PC-3 (cell line): ENCODE measurements at places on chromosomes 1 and 21.

- peak; percentile 59 for DNase-seq
Observed at GRCh38 chr21:29376556-29376955, 77.8 kb downstream of the BACH1 start.

GRCh38 chr21:46532080-46532479 lies 72.8 kb downstream of the S100B start:
- DNase-seq = no peak

DNA sequence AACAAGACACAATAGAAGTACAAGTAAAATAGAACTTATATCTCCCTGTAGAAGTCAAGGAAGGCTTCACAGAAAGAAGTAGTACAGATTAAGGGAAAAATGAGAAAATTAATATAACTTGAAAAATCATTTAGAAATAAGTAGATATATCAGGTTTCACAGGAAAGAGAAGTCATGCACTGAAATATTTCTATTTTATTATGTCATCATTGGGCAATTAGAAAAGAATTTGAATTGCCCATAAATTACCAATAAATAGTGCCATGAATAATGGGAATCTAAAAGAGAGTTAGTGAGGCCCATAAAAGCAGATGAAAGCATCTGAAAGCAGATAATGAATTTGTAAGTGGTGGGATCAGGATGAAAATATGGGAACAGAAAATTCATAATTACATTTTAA lies 1597.8 kb downstream of the PLA2G4A start:
- DNase-seq = peak; percentile 2

DNA sequence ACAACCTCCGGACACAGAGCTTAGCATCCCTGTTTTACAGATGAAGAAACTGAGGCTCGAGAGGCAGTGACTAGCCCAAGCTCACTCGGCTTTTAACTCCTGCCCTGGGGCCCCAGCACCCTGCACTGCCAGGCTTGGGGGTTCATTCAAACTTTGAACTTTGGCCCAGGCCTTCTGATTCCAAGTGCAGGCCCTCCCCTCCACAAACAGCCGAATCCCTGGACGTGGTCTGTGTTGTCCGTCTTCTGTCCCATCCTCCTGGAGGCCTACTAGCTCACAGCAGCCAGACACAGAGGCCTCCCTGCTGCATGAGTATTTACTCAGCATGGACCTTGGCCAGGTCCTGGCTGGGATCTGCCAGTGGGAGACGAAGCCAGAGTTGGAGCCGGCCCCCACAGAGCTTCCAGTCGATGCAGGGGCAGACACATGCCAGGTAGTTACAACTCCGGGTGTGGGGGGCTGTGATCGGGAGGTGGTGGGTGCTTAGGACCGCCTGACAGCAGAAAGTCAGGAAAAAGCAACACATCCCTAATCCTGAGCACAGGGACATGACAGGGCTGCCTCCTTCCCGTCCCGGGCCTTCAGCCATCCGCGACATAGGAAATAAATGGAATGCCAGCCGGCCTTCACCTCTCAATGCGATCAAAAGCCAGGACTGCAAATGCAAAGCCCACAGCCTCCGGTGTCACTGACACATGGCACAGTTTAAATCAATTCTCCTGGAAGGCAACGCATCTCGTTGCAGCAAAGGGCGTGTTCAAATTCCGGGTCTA lies 7.4 kb downstream of the IFFO2 start:
- DNase-seq = no peak

DNA sequence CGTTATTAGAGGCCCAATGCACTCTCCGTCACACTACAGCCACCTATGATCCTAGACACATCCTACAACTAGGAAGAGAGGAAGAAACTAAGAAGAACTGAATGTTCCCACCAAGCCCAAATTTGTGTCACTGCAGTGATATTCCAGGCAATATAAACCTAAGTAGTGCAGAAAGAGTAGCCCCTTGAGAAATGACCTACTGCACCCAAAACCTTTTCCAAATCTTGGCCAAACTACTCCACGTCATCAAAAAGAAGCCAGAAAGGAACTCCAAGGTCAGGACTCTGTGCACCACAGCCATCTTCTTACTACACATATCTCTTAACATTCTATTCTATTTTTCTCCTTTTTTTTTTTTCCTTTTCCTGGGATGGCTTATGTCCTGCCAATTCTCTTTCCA lies 60.2 kb downstream of the ADAMTS1 start:
- DNase-seq = no peak

- no peak for DNase-seq
Observed at GRCh38 chr1:55249646-55250398, 34.7 kb upstream of the USP24 start.

GRCh38 chr1:247456914-247457639 lies 827 bp downstream of the OR2B11 start:
- no peak for DNase-seq
